Kidney (tissue), 22 donors: ENCODE measurements at places on chromosomes 3 and 15. TPM values are rescaled to one million over a fixed set of nuclear protein-coding genes. Genes with fewer than 3 reads are reported as not detected.

Gene P2RY14
- 2.4 TPM for total RNA-seq

DNA sequence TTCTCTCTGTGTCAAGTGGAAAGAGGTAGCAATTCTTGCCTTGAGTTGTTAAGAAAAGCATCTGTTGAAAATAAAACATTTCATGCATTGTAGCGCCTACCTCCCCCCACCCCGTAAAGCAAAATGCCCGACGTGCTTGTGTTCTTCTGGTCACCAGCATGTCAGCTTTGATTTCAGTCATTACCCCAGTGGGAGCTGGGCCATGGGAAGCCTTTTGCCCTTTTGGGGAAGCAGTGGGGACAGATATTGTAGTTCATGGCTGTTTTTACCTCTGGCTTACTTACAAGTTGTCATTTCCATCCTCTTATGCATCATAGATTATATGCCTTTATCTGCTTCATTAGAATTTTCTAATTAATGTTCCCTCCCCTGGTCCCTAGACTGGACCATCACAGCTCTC is 328.7 kb downstream of the RYR3 start:
- no peak for DNase-seq

DNA sequence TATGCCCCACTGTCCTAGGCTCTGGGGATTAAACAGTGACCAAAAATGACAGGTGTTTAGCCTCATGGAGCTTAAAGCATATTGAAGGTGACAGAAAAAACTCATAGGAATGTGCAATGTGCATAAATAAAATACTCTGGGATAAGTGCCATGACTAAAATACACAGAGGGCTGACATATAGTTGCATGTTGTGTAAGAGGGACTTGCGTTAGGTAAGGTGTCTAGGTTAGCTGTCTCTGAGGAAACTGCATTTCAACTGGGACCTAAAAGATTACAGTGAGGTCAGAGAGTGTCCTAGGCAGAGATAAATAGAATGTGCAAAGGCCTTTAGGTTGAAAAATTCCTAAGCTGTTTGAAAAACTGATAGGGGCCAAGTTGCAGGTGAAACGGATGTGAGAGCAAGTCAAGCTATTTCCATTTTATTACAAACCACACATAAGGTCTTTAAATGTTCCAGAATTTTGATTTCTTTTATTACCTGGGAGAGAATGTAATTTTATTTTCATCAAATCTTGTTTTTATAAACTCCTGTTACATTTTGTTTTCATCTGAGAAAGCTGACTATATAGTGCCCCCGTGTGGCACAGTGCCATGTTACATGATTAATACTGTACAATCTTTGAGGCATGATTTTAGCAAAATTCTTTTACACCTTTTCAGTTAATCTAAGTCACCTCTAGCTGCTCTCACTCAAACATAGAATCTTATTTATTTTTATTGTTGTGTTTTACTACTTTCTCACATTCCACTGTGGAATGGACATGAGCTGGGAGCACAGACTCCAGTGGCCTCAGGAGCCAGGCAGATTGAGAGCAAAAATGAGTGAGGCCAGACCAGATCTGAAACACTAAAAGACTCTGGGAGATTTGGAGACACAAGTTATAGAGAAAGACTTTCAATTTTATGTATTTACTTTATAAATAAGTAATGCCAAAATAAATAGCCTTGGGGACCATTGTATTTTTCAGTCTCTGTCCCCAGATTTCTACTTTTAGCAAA is 259.6 kb upstream of the ZNF717 start:
- peak; percentile 32 for DNase-seq

- DNase-seq, result peak; percentile 65
Observed at GRCh38 chr3:81816473-81817250, 55.2 kb upstream of the GBE1 start.

- no peak for DNase-seq
Observed at GRCh38 chr15:39364721-39365120, 216.2 kb upstream of the THBS1 start.
